ENCODE measurements at places on chromosomes 11 and 22.

- DNase-seq: no peak
Observed at GRCh38 chr11:133911171-133911570, 45.6 kb downstream of the IGSF9B start.

- no peak for DNase-seq
Observed at GRCh38 chr11:103013421-103013820, 57.9 kb upstream of the MMP13 start.

- no peak for DNase-seq
Observed at GRCh38 chr11:18772211-18772610, 19.4 kb downstream of the PTPN5 start.

- no peak for DNase-seq
Observed at GRCh38 chr11:64638018-64638665, 47.1 kb downstream of the SLC22A12 start.

GRCh38 chr11:13126430-13126829 is 117.3 kb downstream of the RASSF10 start:
- DNase-seq: no peak

DNA sequence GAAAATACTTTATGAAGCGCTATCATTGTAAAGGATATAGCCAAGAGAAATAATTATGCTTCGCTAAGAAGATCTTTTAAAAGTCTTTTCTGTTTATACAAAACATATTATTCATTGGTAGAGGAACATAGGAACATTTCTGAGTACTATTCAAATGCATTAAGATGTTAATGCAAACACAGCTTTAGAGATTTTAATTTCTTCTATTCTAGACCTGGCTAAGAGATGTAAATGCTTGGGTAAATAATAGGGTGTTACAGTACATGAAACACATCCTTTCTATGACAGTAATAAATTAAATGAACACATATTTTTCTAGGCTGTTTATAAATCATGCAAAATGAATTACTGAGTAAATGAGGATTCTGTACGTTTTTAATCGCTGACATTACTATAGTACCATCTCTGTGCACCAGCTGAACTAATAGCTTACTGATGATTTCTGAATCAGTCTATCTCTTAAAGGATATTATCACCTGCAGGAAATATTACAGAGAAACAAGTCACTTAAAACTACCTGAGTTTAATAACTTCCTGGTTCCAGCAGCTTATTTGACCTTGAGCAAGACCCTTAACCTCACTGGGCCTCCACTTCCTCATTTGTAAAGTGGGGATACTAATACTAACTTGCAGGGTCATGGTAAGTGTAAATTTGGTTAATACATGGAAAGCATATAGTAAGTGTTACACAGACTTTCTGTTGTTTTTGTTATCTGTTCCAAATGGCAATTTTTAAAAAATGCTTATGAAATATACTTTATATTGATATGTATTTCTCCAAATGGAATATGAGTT is 344.9 kb downstream of the DYNC2H1 start:
- no peak for DNase-seq

DNA sequence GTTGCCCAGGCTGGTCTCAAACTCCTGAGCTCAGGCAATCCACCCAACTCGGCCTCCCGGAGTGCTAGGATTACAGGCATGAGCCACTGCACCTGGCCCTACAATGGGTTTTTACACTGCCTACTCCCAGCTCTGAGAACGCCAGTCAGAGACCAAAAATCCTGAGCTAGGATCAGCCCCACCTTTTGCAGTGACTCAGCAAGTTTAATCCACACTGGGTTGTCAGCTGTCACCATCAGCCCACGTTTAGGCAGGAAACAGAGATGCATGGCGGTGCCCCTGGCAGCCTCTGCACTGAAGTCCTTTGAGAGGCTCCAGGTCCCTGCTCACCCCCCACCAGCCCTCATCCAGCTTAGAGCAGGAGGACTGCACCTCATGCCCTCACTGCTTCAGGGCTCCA is 117.6 kb downstream of the ARHGAP8 start:
- DNase-seq: no peak

GRCh38 chr11:16981651-16982194 is 32.5 kb downstream of the PLEKHA7 start:
- no peak for DNase-seq

- DNase-seq: no peak
Observed at GRCh38 chr11:64545619-64546018, 45.4 kb upstream of the SLC22A12 start.

DNA sequence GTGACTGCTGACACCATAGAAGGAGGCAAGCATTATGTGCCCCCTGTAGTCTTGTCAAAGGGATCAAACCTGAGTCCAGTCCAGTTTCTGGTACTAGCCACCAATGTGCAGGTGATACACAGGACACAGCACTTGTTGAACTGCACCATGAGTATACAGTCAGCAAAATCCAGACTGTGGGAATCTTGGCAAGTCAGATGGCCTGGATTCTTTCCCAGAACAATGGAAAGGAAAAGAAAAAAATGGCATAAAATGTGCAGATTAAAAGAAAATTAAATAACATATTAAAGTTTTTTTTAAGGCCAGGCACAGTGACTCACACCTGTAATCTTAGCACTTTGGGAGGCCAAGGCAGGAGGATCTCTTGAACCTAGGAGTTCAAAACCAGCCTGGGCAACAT is 16.8 kb downstream of the CRY2 start:
- DNase-seq: no peak

GRCh38 chr22:48141301-48141700 is 1378.9 kb downstream of the TBC1D22A start:
- no peak for DNase-seq

GRCh38 chr22:32492111-32492510 is 17.5 kb downstream of the FBXO7 start:
- DNase-seq: no peak

- DNase-seq: no peak
Observed at GRCh38 chr11:40867991-40868632, 591.3 kb downstream of the LRRC4C start.

- no peak for DNase-seq
Observed at GRCh38 chr11:64366751-64367150, 7.8 kb downstream of the RPS6KA4 start.

DNA sequence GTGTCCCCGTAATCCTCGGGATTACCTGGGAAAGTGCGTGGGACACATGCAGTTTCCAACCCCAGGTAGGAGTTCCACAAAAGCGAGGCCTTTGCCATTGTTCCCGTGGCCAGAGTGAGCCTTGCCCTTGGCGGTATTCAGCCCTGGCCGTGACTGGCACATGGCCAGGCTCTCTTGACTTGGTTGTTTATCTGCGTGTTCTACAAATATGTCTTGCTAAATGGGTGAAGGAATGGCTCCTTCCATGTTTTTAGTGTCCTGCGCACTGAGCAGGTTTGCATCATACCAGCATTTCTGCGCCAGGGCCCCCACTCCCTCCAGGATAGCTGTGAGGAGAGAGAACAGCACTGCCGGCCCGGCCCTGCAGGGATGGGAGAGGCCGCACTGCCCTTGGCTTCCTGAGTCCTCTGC is 20.0 kb downstream of the POLR3H start:
- no peak for DNase-seq

DNA sequence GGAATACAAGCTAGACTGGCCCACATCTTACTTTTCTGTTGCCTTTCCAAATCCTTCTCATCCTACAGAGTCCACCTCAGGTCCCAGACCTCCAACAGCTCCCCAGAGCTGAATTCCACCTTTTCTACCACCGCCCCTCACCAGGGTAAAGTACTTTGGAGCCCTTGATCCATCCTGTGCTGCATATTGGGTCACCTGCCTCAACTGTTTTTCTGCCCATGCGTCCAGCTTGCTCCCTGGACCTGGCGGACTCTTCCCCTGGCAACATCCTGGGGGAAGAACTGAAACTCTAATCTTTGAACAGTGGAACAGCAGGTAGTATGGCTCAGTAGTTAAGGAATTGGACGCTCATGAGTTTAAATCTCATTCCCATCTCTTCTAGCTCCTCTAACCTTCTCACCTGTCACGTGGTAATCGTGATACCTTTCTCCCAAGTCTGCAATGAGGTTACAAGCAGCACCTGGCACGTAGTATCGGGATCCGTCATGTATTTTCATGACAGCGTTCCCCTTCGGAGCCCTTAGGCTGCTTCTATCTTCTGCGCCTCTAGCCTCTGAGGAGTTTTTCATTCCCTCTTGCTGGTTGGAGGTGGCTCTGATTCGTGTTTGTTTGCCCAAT is 98.1 kb downstream of the CEP164 start:
- DNase-seq: no peak

DNA sequence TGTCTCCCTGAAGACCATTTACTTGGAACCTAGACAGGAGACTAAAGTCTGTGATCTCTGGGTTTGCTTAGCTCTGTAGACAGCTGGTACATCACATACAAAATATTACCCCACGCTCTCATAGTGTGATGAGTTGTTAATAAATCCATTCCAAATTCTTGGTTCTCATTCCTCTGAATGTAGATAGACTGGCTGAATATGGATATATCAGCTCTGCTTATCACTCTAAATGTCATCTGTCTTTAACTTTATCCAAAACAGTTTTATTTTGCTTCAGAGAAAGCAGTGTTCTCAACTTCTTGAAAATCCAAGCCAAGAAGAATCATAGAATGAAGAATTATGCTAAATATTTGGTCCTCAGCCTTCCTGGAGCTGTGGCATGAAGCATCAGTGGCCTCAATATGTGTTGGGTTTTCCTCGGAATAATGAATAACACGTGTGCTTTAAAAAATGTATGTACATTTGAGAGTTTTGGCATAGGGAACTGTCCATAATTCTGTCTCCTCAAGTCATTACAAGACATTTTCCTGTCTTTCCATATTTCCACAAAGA is 10.5 kb upstream of the LDLRAD3 start:
- DNase-seq: no peak

DNA sequence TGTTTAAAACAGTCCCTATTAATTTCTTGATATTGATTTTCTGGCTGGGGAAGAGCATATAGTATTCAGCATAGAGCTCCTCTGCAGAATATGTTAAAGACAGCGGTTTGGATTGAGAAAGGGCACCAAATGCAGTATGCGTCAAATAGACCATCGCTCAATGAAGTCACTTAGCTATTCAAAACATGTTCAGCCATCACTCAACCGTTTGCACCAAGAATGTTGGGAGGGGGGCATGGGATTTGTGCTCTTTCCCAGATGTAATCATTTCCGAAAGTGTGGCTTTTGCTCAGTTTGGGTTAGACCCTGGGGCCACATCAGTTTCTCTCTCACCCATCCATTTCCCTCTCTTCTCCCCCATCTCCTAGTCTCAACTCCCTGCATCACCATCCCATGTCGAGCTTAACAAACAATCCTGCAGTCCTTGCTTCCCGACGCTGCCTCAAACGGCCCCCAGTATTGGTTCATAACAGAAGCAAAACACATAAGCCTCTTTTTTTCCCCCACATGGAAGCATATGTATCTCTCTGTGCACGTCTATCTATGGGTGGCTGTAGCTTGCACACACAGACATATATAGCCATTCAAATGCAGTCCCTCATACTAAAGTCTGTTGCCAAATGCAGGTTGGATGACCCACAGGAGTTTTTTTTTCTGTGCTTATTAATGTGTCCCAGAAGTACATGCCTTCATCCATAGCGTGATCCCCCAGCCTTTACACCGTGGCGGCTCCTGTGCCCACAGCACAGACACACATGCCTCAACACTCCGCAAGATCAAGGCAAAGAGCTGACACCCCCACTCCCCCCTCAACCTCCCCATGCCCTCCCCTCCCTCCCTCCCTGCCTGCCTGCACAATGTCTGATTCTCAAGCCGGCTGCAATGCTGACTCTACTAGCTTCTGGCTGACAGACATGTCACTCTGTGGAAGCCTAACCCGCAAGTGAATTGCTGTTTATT is 2.6 kb downstream of the CACNG2 start:
- no peak for DNase-seq

DNA sequence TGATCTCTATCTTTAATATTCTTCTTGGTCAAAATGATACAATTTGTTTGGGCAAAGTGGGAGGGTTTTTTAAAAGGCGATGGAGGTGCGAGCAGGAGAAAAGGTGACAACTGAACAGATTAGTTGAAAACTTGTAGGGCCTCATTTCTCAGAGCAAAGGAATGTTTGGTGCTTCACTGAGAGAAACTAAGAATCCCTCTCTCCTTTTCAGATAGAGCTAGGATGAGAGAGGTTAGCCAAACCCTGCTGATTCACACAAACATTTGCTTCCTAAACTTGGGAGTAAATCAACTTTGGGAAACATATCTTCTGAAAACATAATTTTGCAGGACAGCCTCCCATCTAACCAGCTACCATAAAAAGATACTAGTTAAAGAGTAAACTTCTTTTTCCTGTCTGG is 57.0 kb downstream of the PHF21A start:
- no peak for DNase-seq

DNA sequence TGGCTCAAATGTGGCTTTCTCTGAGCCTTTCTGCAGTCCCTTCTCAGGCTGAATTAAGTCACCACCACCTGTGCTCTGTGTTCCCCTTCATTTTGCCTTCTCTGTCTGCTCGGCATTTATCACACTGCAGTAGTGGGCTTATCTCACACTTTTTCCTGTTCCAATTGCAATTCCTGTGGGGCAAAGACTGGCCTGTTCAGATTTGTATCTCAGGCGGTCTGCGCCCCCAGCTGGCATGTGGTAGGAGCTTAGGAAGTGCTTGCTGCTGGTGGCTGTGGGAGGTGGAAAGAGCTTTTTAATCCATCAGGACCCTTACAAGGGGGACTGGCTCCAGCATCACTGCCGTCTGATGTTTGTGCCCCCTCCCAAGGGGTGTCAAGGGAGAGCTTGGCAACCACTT is 21.2 kb downstream of the BMAL1 start:
- DNase-seq: no peak

GRCh38 chr11:29343465-29344333 is 673.1 kb downstream of the KCNA4 start:
- peak; percentile 0 for DNase-seq

DNA sequence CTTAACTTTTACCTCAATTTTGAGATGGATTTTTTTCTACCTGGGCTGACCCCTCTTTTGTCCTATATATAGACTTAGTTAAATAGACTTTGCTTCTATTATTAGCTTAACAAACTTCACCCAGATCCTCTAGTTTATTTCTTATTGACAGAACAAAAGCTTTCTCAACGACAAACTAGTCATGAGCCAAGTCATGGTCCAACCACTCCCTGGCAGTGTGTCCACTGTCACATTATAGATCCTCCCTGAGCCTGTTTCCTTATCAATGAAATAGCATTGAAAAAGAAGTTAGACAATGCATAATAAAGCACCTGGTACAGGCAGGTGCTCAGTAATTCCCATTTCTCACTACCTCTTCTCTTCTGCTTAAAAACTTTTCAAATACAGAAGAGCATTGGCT is 155.1 kb downstream of the SPON1 start:
- DNase-seq: no peak

DNA sequence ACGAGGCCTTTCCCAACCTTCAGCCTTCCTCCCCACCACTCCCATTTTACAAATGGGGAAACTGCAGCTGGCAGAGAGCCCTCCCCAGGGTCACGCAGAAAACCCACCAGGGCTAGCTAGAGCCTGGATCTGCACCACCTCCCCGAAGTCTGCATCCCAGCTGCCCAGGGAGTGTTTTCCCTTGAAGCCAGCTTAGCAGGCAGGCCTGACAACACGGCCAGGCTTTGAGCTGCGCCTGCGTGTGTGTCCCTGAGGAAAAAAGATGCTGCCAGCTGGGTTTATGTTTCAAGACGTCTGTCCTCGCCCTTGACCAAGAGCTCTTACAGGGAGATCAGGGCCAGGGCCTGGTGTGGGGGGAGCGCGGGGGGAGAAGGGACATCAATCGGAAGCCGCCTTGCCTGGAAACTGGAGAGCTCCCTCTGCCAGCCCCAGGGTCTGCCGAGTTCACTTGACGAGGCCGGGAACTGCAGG is 20.3 kb downstream of the WNT11 start:
- DNase-seq: no peak

GRCh38 chr11:6353367-6353987 is 33.2 kb upstream of the CAVIN3 start:
- peak; percentile 35 for DNase-seq
